ENCODE measurements at places on chromosomes 1 and 21.

DNA sequence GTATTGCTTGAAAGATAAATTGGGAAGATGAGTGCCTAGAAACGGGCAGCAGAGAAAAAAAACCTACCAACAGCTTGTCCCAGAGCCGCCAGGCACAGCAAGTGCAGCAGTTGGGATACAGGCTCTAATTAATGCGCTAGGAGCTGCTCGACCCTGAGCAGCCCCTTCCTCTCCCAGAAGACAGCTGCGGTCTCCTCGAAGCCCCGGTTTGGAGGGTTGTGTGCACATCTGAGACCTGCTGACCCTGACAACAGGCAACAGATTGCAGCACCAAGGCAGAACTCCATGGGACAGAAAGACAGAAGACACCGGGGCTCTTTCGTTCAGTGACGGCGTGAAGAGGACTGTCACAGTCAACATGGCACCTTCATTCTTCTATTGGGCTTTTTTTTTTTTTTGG is 101.4 kb downstream of the TSEN15 start:
- peak; percentile 19 for DNase-seq

DNA sequence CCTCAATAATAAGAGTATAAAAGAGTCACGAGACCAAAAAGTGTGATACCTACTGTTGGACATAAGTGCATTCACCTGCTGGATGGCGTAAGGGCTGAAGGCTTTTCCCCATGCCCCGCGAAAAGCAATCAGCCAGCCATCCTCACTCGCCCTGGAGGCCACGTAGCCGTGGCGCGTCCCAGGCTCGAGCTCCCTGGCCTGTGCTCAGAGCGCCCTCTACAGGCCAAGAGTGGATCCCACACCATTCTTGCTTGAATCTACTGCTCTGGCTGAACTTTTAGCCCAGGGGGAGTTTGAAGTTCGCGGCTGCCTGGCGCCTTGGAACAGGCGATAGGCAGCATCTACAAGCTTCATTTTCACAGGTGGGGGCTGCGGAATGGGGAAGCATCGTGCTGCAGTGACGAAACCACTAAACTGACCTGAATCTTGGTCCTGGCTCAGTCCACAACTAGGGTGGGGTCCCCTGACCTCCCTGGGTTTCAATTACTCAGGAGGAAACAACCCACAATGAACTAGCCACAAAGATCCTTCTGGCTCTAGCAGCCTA is 70.3 kb upstream of the SERBP1 start:
- DNase-seq: peak; percentile 95

DNA sequence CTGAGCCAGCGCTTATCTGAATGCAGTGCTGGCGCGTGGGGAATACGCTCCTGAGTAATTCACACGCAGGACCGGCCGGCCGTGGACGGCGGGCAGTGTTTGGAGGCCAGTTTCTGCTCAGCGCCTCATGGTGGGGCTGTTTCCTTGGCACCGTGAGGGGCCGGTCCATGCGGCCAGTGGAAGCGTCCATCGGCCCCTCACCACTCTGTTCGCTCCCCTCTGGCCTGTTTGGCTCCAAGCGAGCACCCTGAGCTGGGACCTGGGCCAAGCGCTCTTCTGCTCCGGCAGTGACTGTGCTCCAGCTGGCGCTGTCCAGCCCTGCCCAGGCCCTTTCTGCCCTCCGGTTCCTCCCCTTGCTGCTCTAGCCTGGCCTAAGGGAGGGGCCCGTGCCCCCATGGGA is 16.3 kb upstream of the PLCH2 start:
- no peak for DNase-seq

DNA sequence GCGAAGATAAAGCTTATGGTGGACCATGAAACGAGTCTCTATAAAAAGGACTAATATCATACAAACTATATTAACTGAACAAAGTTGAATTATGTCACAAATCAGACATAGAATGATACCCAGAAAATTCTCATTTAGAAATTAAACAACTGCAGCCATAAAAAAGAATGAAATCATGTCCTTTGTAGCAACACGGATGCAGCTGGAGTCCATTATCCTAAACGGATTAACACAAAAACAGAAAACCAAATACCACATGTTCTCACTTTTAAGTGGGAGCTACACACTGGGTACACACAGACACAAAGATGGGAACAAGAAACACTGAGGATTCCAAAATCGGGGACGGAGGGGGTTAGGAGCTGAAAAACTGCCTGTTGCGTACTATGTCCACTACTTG is 11.5 kb downstream of the COP1 start:
- DNase-seq: no peak

DNA sequence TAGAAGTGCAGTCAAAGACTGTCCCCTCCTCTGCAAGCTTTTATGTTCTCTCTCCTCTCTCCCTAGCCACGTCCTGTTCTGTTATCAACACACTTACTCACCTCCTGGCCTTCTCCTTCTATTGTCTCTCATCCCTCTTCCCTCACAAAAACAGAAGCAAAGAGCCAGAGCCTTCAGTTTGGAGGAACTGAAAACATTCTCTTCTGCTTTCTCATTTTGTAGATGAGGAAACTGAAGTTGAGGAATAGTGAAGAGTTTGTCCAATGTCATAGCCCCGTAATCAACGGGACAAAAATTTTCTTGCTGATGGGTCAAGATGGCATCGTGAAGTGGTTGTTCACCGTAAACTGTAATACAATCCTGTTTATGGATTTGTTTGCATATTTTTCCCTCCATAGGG is 1.9 kb downstream of the NLRP3 start:
- no peak for DNase-seq

DNA sequence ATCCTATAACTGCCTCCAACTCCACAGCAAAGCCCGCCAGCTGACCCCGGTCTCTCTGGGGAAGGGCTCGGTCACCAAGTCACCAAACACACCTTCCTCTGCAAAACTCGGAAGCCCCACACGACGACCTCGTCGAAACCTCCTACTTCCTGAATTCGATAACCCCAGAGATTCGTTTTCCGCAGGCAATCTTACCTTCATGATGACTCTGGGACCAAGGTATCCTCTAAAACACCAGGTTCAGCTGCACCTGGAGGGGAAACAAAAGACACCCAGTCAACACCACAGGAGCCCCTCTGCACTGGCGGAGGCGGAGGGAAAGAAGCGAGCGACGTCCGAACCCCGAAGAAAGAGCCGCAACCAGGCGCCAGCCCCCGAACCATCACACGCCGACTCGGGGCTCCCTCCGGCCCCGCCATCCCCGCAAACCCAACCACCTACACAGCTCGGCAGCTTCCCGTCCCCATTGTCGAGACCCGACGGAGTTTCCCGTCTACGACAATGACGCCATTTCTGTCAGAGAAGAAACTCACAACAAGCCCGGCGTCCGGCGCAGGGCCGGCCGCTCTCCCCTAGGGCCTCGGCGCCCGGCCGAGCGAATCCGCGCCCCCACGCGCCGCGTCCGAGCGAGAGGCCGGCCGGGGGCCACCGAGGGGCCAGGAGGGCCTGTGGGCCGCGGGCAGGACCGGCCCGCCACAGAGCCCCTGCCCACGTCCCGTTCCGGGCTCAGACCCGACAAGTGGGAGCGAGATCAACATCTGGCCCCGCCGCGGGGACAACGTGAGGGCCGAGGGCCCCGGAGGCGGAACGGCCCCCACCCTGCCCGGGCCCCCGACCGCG is 1.0 kb downstream of the ARID4B start:
- DNase-seq: peak; percentile 68

DNA sequence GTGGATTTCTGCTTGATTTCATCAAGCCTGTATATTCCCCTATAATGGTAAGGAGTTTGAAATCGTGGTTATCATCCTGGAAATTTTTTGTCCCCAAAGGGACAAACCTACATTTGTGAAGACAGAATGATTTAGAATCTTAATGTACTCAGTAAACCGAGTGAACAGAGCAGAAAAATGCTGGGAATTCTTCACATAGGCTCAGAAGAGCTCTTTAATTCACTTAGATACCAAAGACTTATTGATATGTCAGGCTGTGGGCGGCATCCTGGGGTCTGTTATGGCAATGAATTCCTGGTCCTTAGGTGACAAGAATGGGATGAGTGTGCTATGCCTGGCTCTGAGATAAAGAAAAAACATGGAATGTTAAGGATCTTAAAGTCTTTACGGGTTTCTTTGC is 74.9 kb downstream of the ROR1 start:
- DNase-seq: no peak

DNA sequence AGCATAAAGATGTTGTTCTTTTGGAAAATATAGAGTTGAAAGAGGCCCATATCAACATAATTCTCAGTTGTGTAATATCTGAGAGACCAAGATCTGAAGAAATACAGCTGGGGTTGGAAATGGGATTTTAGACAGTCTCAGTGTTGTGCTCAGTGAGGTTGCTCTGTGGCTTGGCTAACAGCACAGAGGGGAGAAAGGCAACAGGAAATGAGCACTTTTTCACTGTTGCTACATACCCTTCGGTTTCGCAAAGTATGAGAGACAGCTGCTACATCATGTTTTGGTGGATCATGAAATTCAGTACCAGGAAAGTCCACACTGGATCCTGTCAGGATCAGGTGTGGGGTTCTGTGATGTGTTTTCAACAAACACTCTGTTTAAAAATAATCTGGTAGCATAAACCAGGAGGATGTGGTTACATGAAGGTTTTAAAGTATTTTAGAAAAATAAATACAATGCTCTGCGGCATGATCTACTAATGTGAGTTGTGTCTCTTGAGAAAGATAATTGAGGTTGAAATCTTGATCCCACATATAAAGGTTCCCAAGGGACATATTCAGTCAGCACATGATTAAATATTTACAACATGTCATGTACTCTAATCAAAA is 7.0 kb upstream of the GPR88 start:
- DNase-seq: peak; percentile 81

DNA sequence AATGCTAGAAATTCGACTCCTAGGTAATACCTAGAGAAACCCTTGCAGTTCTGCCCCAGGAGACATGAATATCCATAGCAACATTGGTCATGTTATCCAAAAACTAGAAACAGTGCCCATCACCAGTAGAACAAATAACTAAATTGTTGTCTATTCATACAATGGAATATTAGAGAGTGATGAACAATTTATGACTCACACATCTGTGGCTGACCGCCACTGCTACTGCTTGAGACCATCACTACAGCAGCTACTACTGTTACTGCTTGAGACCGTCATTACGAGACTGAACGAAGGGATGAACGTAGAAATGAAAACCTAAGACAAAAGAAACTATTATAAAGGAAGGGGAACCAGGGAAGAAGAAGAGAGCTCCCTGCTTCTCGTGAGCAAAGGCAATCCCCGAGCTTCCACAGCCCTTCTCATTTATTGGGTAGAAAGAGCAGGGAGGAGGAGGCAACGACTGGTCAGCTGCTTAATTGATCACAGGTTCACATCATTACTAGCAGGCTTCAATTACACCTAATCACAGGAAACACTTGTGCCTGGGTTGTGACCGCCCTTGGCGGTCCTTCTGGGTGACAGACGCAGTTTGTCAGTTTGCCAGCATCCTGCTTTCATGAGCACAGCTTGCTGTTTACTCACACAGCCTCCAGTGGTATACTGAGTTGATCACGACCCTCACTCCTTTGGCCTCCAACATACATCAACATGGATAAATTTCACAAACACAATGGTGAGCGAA is 14.1 kb upstream of the PADI4 start:
- DNase-seq: peak; percentile 33

DNA sequence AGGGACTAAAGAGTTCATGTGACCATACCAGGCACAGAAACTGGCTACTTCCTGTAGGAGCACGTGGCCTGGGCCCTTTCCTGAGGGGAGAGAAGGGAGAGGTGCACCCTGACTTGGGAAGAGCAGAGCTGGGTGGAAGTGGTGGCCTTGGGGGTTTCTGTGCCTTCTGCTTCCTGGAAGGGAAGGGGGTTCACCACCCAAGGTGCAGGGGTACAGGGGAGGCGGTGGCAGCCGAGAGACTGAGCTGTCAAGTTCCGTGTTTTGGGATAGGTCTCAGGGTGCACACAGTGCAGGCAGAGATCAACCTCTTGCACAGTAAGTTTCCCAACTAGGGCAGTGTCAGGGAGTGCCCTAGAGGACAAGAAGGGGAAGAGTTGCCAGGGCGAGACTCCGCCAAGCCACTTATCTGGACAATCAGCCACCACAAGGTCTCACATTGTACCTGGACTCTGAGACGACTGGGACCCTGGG is 10.1 kb downstream of the HECTD3 start:
- peak; percentile 67 for DNase-seq

DNA sequence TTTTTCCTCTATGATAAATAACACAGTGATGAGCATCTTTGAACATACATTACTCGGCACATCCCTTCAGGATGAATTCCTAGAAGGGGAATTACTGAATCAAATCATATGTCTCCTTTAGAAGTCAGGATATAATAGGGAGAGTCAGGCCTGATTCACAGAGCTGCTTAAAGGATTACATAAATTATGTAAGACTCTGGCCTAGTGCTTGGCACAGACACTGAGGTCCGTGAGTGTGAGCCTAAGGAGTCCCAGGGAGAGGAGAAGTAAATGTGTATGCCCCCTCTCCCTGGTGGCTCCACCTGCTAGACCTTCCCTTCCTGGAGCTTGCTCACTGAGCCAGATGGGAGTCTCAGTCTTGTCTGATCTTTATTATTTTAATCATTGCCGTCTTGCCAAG is 8.6 kb upstream of the FOXE3 start:
- DNase-seq: no peak

GRCh38 chr1:154941333-154942013 is 5.0 kb upstream of the PMVK start:
- DNase-seq: no peak

DNA sequence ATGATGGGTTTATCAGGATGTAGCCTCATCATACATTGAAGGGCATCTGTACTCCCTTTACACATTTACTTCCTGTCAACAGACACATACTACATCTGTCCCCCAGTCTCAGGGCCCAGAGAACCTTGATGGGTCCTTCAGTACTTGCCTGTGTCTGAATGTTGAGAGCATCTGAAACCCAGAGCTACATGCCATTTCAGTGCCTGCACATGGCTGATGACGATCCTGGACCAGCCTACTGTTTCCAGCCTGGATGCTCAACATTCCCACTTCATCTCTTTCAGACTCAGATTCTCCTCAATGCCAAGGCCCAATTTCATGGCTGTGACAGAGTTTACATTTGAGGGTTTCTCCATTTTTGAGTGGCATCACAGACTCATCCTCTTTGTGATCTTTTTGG is at the start of gene OR10J4:
Gene OR10J4 (plus strand): TSS at position 301 of the 400 bp plus-strand sequence.
- no peak for DNase-seq

GRCh38 chr1:153337980-153338853 is 10.4 kb downstream of the PGLYRP4 start:
- no peak for DNase-seq

GRCh38 chr1:79304131-79304530 is 297.6 kb upstream of the ADGRL4 start:
- no peak for DNase-seq
